Ovary (tissue), 10 donors: ENCODE measurements at places on chromosomes 1 and 21.

DNA sequence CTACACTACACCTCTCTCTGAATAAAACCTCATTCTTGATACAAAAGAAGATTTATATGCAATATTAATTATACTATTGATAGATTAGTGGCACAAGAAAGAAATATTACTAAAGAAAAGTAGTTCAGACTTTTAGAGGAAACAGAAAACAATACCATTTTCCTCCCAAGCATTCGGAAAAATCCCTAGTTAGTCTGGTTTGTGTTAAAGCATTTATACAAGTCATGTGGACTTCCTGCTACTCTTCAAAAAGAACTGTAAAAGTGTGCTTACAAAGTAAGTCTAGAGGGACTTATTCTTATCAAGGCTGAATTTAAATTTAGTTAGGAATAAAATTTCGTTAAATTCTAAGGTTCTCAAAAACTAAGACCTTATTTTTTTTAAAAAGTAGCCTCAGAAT, 129.1 kb downstream of the ATP1B1 start:
- DNase-seq: no peak

DNA sequence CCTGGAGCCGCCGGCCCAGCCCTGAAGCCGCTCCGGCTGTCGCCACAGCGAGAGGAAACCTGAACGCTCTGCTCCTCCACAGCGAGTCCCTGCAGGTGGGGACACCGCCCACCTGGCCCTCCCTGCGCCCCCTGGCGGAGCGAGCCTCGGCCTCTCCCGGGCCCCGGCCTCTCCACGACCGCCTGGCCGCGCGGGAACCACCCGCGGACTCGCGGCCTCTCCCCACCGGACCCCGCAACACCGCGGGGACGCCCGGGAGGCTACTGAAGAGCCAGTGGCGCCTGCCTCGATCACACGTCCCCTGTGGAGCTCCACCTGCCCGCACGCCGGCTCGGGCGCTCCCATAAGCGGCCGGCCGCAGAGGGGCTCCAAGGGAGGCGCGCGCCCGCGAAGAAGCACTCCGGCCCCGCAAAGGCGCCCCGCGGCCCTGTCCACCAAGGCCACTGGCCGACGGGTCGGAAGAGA, 109.6 kb downstream of the KCNN3 start:
- DNase-seq: peak; percentile 63

GRCh38 chr1:21152423-21153100, 24.1 kb downstream of the EIF4G3 start:
- no peak for DNase-seq

- no peak for DNase-seq
Measured at GRCh38 chr1:86064899-86065298, 91.7 kb downstream of the COL24A1 start.

DNA sequence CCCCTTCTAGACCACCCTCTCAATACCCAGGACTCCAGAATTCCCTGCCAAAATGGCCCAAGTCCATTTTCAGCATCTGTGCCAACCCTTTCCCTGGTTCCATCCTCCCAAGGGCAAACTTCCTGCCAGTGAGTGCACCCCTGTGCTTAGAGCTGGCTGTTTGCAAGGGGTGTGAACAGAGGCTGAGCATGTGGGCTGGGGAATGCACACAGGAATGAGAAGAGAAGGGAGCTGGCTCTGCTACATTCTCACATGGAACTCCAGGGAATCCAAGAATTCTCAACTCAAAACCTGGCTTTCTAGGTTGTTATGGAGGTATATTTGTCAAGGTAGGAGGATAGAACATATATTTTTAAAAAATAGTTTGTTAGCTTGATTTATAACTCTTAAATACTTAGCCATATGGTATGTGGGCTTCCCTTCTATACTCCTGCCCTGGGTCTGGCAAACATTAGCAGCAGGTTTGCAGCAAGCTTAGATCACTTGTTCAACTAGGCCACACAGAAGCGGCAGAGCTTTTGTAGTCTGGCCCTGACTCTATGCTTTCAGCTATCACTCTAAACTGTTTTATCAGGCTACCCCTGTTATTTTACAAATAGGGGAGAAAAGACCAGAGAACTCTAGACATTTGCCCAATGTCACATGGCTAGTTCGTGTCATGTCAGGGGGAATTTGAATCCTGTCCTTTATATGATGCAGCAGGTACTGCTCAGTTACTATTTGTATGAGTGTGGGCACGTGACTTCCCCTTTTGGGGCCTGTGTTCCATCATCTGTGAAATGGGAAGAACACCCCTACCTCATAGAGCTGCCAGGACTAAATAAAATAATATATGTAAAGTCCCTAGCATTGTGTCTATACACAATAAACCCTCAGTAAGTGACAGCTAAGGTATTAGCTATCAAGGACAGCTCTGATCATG, 8.1 kb upstream of the STMN1 start:
- DNase-seq: no peak

- peak; percentile 72 for DNase-seq
Measured at GRCh38 chr1:27402349-27402754, 9.9 kb downstream of the GPR3 start.

GRCh38 chr1:53182111-53182593, 14.5 kb upstream of the CPT2 start:
- DNase-seq: peak; percentile 85

DNA sequence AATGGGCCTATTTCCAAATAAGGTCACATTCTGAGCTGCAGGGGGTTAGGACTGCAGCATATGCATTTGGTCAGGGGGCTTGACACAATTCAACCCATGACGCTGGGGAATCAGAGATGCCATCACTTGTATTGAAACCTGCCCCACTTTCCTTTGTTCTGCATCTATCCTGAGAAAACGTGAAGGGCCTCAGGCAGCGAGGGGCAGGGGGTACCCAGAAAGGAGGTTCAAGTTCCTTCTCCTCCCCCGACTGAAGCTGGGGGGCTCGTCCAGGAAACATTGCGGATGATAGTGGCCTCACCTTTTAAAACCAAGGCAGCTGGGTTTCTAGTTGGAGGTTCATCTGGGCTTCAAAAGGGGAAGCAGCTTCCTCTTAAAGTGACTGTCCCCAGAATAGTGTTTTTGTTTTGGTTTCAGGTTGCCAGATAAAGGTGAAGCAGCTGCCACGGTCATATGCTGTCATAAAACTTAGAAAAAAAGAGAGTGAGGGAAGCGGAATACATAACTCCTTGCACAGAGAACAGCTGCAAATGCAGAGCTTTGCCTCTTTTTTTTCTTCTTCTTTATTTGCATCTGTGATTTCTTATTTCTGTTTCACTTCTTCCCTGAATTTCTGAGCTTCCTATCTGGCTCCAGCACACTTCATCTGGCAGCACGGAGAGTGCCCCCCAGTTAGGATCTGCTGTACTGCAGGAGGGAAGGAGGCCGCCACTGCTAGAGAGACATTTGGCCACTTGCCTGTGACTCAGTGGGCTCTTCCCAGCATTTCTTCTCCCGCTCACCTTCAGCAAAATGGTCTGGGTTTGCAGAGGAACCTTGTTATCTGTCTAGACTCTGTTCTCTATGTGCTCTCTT, 142.0 kb downstream of the AJAP1 start:
- DNase-seq: no peak

GRCh38 chr1:110234691-110235090, 24.6 kb downstream of the KCNC4 start:
- DNase-seq: no peak

DNA sequence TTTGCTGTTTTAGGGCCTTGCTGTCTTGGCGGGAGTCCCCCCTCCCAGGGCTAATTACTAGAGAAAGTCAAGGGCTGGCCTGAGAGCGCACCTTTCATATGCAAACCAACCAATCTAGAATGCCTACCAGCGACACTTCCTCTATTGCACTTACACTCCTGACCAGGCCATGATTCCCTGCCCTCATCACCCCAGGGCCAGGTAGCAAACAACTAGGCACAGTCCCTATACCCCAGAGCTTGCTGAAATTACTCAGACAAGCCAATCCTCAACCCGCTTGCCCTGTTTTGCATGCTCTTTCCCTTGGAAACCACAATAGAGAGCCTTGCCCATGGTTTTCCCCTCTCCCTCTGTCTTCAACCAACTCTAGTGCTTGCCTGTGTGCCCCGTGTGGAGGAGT, 70.3 kb downstream of the URB2 start:
- DNase-seq: no peak

DNA sequence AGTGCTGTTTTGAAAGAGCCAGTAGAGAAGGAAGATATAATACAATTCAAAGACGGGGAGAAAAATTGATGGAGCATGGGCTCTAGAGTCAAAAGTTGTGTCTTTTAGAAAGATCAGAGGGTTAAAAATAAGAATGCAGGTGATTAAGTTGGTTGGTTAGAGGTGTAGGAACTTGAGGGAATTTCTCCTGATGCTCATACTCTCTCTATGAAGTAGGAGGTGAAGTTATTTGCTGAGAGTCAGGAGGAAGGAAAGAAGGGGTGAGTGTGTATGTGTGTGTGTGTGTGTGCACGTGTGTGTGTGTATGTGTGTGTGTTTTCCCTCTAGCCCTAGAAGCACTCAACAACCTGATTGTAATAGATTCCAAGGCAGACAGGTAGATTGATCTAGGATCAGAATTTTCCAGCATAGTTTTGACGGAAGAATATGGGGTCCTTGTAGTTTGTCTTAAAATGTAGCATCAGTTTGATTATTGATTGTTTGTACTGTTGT, 88.3 kb upstream of the MACF1 start:
- no peak for DNase-seq

- no peak for DNase-seq
Measured at GRCh38 chr1:8355439-8356255, 37.7 kb downstream of the SLC45A1 start.

DNA sequence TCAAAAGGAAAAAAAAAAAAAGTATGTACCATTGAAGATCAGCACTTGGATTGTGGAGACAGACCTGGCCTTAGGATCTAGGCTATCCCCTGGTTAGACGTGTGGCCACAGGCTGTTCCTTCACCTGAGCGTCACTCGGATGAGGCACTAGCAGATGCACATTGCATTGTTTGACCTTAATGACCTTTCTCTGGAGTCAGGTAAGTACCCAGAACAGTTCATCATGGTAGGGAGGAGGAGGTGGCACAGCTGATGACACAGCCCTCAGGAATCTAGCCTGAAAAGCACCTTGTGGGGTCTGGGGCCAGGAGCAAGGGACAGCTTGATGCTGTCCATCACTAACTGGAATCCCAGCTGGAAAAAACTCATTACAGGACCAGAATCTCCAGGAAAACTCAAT, 21.2 kb downstream of the NECAP2 start:
- DNase-seq: no peak

DNA sequence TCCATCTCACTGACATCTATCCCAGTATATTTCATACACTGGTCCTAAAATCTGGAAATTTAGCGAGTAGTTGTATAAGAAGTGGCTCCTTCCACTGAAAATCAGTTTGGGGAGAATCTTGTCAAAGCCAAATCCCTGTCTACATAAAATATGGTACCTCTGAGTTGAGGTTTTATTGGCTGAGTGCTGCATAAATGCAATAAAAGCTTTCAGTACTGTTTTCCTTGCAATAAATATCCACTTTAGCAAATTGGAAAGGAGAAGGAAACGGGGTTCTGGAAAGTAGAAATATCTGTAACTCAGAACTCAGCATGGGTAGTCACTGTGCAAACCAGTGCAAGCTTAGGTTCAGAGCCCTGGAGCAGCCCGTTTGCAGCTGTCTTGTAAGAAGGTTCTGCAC, 580.2 kb downstream of the SMYD3 start:
- DNase-seq: no peak

DNA sequence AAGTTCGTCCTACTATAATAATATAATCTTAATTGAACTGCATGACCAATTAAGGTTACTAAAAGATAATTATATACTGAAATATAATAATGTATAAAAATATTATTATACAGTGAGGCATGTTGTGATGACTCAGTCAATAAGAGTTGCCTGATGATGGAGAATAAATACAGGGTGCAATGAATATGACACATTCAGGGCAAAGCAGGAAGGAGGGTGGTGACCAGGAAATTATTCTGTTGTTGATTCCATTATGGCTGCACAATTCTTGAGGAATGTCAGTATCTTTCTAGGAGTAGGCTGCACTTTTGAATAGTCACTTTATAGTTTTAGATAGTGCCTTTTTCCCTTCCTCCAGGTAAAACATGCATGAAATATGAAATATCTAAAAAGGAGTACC, 46.4 kb upstream of the RGS21 start:
- no peak for DNase-seq

GRCh38 chr1:119564548-119564947, 57.5 kb downstream of the HSD3B1 start:
- no peak for DNase-seq

DNA sequence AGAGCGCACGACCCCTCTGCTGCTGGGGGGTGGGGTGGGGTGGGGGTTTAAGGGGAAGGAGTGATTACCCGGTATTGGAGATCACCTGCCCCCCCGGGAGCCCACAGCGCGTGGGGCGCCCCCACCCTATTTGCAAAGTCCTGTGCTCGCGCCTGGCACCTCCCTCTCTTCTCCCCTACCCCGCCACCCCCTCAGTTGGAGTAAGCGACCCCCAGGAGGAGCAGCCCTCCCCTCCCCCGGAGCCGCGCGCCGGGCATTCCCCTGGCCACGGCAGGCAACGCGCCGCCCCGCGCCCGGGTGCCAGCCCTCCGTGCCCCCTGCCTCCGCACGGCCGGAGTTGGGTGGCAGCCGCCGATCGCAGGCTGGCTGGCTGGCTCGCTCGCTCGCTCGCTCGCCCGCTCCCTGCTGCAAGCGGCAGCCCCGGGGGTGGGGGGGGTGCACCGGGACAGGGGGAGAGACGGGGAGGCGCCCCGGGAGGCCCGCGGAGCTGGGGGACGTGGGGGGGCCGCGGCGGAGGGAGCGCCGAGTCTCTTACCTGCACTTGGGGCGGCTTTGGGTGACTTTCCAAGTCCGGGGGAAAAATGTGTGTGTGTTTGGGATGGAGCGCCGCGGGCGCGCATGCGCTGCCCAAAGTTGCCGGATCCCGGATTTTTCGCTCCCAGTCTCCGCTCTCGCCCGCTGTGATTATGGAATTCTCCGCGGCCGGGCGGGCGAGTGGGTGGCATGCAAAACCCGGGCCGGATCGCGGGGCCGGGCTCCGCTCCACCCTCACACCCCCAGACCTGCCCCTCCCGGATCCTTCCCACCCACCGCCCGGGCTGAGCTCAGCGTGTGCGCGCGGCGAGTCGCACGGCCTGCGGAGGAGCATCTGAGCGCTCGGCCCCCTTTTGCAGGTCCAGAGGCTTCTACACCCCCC, at the start of gene CASZ1:
Gene CASZ1, minus strand, starts transcription at position 618 of the 916 bp plus-strand sequence. CDS start 102,757 bp downstream, outside the sequence.
- DNase-seq: peak; percentile 84

GRCh38 chr1:81867235-81867634, 66.5 kb downstream of the ADGRL2 start:
- DNase-seq: no peak

GRCh38 chr1:200590001-200590400, 30.6 kb downstream of the KIF14 start:
- DNase-seq: no peak

DNA sequence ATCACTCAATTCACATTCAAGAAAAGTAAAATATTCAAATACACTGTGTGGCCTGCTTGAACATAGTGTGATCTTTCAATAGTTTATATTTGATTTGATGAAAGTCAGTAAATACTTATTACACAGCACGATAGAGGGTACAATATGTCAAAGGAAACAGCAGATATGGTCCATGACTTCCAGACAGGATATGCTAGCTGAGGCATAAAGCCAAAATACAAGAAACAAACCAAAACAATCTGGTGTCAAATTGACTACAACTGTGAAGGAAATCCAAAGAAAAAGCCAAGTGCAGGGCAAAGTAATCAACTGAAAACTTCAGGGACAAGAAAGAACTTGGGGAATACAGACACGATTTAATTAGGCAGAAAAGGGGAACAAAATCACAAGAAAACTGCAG, 19.3 kb downstream of the RRAGC start:
- DNase-seq: no peak

- DNase-seq: no peak
Measured at GRCh38 chr1:215076322-215076721, 6.2 kb upstream of the KCNK2 start.

- DNase-seq: no peak
Measured at GRCh38 chr1:118767971-118768370, 220.2 kb downstream of the TBX15 start.
